ENCODE measurements at places on chromosomes 4 and X. TPM values are rescaled to one million over a fixed set of nuclear protein-coding genes. Genes with fewer than 3 reads are reported as not detected.

- DNase-seq: no peak
These were observed 308 bp upstream of the TLR2 start for GRCh38 chr4:153683763-153684181.

- no peak for DNase-seq
These were observed 7.2 kb upstream of the NEUROG2 start for GRCh38 chr4:112523008-112523721.

DNA sequence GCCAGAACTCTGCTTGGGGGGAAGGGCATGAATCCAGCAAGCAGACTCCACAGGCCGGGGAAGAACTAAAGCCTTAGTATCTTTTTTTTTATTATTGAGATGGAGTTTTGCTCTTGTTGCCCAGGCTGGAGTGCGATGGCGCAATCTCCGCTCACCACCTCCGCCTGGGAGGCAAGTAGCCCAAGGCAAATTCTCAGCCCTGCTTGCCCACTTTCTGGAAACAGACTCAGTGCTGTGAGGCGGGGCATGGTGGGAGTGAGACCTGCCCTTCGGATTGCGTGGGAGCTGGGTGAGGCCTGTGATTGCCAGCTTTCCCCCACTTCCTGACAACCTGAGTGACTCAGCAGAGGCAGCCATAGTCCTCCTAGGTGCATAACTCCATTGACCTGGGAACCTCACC, 348.8 kb downstream of the GASK1B start:
- no peak for DNase-seq

GRCh38 chr4:21013501-21013900, 313.2 kb downstream of the PACRGL start:
- no peak for DNase-seq

GRCh38 chrX:30141966-30142365, 73.4 kb upstream of the MAGEB2 start:
- DNase-seq: no peak

FOXR2 gene
- not detected for total RNA-seq

- no peak for DNase-seq
These were observed 64.3 kb downstream of the CPZ start for GRCh38 chr4:8656711-8657380.

GRCh38 chrX:25869761-25870160, 268.4 kb upstream of the MAGEB18 start:
- DNase-seq: no peak

TBX22 gene
- not detected for total RNA-seq

CTBP1 gene
- 121 TPM for total RNA-seq

DNA sequence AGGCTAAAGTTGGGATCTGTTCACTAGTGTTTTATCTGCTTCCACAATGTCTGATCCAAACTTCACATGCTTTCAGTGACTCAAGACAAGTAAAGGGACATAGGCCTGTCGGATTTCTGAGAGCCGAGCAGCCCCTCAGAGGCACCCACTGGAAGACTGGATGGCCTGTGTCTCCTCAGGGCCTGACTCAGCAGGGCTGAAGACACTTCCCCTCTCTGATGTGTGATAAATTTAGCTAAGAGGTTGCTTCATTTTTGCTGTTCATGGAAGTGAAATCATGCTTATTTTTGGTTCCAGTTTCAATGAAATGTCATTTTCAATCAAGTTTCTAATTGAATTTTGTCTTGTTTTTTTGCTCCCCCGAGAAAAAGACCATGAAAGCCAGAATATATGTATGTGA, 93.7 kb downstream of the MXRA5 start:
- no peak for DNase-seq

DNA sequence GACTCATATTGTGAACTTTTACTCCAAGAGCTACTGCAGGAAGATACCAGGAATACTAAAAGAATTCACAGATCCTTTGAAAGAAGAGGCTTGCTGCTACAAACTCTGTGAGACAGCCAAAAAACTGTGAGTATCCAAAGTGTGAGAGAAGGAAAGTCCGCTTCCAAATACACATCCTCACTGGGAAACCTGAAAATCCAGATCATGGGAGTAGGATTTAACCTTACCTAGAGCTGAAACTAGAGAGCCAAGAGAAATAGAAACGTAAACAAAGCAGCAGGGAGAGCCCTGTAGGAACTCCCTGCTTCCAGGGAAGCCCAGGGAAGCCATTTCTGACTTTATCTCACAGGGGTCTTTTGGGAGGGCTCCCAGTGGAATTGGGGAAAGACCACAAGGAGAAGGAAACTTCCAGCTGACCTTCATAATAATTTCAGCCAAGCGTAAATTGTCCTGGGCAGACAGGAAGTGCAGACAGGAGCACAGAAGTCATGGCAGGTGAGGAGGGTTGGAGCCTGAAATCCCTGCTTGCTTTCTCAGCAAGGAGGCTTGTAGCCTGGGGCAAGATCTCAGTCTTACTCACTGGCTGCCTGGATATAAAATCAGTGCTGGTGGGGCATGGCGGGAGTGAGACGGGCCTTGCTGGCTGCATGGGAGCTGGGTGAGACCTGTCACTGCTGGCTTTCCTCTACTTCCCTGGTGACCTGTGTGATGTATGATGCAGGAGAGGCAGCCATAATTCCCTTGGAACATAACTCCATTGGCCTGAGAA, 26.2 kb upstream of the NFKB1 start:
- no peak for DNase-seq

YY2 gene
- total RNA-seq: 0.95 TPM

DNA sequence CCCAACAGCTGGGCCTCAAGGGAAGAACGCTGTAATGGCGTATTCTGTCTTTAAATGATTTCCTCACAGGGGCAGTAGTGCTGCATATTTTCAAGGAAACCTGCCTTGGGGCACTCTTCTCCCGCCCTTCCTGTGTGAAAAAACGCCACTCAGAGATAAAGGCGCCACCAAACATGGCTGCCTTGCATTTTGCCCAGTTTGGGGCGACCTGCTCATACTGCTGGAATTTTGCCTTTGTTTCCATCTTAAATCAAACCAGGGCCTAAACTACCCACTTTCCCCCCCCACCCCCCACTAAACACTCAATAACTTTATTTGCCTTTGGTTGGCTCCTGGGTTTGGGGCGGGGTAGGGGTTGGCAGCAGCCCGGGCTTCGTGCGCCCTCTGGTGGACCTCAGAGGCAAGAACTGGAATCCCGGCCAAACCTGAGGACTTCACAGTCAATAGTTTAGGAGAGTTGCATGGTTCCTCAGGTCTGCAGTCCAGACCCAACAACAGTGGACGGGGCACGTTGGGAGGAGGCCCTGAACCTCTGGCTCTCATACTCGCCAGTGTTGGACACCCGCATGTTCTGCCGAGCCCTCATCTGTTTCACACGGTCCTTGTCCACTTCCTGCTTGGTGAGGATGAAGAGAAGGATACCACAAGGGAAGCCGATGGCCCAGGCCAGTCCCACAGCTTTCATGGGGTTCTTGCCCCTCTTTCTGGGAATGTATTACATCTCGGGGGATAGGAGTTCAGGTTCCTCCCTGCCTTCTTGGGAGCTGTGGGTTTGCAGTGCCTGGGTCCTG, 220.1 kb upstream of the STK26 start:
- peak; percentile 17 for DNase-seq

DNA sequence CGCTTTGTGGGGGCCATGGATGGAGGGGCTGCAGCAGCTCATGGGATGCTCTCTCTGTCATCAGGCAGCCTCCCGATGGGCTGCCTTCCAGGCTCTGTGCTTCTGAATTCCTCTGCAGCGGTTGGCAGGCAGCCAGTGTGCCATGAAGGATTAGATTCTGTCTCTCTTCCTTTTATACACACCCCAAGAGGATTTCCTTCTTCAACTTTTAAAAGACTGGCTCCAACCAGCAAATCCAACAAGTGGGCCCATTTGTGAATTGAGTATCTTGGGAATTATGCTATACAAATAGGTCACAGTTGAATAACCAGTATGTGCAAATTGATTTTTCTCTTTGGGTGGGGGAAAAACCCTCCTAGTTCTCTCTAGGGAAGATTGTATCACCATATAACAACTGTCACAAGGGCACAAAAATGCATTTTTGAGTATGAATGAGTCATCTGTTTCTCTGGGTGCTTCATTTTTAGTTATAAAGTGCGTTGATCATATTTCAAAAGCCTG, 96.8 kb upstream of the FAT1 start:
- DNase-seq: peak; percentile 58

GRCh38 chrX:120361764-120362305, at the start of gene ATP1B4:
Gene ATP1B4 (plus strand): TSS chrX:120362089. CDS start chrX:120362169, 80 bp downstream.
- DNase-seq: no peak

DNA sequence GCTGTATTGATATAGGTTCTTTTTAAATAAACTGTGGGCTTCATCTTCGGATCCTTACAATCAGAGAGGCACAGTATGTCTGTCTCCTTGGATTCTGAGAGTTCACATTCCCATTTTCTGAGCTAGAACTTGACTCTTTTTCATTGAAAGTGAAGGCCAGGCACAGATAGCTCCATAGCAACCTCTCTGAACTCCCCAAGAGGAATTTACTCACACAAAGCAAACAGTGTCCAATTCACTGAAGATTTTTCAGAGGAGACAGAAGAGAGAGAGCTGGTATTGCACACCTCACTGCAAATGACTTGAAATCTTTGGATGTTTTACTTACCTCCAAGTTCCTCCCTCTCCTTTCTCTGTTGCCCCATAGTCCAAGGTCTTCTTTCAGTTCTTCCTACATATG, 130.9 kb upstream of the CASK start:
- no peak for DNase-seq

DNA sequence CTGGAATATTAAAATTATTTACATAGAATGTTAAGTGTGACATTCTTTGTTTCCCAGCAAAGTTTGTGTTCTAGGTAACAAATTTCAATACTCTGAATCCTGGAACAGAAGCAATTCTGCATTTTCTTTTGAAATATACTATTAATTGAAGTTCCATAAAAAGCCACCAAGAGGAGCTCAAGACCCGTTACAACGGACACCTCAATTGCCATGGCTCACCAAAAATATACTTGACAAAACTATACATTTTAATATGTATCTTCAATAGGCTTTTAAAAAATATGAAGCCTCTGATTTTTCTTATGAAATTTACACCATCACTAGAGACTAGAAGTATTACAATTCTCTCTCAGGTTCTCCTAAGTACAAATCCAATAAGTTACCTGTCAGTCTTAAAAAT, 111.4 kb downstream of the NYX start:
- DNase-seq: no peak

SUV39H1 gene
- 2.9 TPM for total RNA-seq

AWAT2 gene
- total RNA-seq: not detected

- no peak for DNase-seq
These were observed 217.0 kb downstream of the SOWAHB start for GRCh38 chr4:76680952-76681351.

SLC9A7 gene
- 3.9 TPM for total RNA-seq

- no peak for DNase-seq
These were observed 2.7 kb downstream of the NHSL2 start for GRCh38 chrX:71913156-71913950.

UGT2B15 gene
- not detected for total RNA-seq

DNA sequence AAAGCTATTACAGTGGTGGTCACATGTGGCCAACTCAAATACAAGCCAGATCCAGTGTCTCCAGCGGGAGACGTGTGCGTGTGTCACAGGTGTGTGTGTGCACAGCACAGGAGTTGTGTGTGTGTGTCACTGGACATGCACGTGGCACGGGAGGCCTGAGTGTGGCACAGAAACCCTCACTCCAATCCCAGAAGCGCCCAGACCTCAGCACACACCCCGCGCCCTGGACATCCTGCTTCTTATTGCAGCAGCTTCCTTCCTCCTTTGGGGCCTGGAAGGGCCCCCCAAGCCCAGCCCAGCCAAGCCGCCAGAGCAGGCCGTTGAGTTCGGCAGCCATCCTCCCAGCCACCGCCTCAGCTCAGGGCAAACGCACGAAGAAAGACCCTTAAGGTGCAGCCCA, 37.9 kb downstream of the ACOX3 start:
- DNase-seq: peak; percentile 56

CSAG3 gene
- not detected for total RNA-seq
